ENCODE measurements at places on chromosomes 1 and 21.

- no peak for DNase-seq
These were observed 146.6 kb downstream of the KCNJ6 start for GRCh38 chr21:37769656-37770055.

GRCh38 chr1:22110016-22110415, 32.9 kb downstream of the WNT4 start:
- no peak for DNase-seq

GRCh38 chr1:26739329-26739914, 43.6 kb downstream of the ARID1A start:
- DNase-seq, result no peak

DNA sequence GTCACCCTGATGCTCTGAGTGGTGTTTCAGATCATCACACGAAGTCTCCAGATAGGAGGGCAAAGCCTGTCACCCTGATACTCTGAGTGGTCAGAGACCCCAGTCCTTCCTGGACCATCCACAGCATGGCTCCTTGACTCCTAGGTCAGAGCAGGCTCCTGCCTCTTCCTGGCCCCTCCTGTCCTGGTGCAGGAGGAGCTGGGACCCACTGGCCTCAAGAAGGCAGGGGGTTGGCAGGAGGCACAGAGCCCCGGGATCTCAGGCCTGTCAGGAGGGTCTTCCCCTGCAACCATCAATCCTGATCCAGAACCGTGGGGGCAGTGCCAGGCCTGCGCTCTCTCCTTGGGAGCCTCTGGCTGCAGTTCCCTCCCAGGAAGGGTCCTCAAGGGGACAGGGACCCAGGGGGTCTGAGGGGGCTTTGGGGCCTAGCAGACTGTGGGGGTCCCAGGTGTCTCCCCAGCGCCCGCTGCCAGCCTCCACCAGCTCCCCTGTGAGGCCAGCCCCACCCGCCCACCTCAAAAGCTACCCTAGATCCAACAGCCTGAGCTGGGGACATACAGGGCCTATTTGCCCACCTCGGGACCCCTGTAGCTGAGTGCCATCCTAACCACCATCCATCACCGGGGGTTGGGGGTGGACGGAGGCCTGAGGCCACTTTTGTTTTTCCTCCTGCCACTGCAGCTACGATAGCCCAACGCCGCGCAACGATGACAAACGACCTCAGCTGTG, 27.5 kb downstream of the COL6A1 start:
- DNase-seq, result peak; percentile 54
